ENCODE measurements at places on chromosomes 6 and 20. TPM values are rescaled to one million over a fixed set of nuclear protein-coding genes. Genes with fewer than 3 reads are reported as not detected.

- no peak for DNase-seq
These were observed 61.2 kb upstream of the SIRPG start for GRCh38 chr20:1718604-1719384.

DNA sequence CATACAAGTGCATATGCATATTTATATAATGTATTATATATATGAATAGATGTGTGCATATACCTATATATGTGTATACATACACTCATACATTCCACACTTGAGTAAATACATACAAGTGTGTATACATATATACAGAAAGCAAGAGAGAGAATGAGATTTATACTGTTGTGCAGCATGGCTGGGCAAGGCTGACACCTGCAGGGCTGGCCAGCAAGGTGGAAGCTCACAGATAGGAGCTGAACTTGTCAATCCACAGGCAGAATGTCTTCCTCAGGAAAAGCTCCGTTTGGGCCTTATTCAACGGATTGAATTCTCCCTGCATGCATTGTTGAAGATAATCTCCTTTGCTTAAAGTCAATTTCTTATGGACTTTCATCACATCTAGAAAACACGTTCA is 256.7 kb downstream of the ZNF217 start:
- no peak for DNase-seq

- no peak for DNase-seq
These were observed 934.4 kb downstream of the KIF16B start for GRCh38 chr20:15638816-15639215.

DNA sequence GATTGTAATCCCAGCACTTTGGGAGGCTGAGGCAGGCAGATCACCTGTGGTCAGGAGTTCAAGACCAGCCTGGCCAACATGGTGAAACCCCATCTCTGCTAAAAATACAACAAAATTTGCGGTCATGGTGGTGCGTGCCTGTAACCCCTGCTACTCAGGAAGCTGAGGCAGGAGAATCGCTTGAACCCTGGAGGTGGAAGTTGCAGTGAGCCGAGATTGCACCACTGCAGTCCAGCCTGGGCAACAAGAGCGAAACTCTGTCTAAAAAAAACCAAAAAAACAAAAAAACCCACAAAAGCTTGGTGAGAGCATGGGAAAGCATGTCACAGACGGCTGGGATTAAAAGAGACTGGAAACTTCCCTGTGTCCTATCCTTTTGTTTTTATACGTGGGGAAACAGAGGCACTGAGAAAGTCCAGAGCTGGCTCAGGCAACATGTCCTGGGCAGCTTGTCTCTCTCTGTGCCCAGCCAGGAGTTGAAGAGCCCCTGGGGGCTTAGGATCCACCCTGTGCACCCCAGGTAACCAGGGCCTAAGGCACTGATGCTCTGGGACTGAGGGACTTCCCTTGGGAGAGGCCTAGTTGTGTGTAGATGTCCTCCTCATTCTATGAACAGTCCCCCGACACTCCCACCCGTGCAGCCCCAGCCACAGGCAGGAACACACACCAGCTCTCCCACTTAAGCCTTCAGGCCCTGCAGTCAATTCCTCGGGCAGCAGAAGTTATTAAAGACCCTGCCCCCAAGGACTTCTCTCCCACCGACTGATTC is 16.0 kb downstream of the CD40 start:
- DNase-seq, result no peak

- no peak for DNase-seq
These were observed 38.0 kb downstream of the RCAN2 start for GRCh38 chr6:46453216-46453615.

DNA sequence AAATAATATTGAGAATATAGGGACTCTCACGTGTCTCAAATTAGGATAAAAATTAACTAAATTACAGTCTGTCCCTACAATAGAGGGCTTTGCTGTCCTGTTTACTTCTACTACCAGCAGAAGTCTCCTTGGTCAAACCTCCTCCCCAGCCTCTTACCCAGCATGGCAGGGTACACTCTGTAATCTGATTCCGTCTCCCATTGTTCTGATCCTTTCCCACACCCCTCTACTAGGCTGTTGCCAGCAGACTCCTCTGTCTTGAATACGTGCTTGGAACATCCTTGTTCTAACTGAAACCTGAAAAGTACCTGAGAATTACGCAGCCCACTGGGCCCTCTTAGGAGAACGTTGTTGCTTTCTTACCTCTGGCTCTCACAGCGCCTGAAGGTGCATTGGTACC is 112.2 kb upstream of the PREP start:
- DNase-seq, result no peak

DNA sequence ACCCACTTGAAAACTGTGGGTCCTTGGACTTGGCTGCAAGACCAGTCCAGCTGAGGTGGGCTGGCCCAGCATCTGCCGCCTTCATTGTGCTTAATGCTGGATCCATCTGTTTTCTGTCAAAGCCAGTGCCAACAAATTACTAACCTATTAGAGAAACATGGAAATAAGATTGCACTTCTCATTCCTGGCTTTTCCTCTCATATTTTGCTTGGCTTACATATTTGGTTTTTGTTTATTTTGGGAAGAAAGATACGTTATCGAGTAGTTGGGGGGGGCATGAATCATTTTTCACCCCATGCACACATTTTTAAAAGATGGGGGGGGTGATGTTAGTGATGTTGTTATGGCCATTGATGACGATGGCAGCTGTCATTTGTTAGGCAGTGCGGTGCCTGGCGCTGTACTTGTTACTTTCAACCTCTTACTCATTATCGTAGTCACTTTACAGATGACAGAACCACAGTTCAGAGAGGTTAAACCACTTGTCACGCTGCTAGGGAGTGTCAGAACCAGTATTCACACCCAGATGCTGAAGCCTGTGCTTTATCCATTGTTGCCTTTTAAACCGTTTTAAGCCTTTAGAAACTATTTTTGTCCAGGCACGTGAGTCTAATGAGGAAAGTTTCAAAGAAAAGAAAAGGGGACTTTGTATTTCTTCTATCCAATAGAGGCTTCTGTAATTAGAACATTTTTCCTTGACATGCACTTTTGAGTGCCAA is 180.0 kb downstream of the TMEM242 start:
- DNase-seq, result no peak

GRCh38 chr6:166476634-166477215 is 94.0 kb upstream of the MPC1 start:
- DNase-seq, result no peak

DNA sequence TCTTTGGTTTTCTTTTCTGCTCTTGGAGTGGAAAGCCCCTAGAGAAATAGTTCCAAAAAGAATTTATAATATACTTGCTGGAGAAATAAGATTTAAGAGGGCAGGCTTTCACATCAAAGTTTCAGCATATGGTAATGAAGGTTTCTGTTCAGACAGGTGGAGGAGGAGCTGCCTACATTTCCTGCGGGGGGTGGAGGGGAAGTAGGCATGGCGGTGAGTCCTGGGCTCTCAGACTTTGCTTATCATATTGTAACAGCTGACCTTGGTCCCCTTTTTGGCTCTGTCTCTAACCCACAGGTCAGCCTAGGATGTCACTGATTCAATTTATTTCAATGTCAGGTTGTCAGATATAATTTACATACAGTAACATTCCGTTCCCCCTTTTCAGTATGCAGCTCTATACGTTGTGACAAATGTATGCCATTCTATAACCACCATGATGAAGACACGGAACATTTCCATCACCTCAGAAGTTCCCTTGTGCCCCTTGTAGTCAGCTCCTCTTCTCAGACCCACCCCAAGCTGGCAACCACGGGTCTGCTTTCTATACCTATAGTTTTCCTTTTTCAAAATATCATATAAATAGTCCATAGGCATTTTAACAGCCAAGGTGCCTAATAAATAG is 77.6 kb upstream of the GGTLC1 start:
- no peak for DNase-seq

Gene PTCHD4
- total RNA-seq, result not detected

Gene KCNK16
- not detected for total RNA-seq

Gene GJA10
- total RNA-seq, result not detected

Gene EYA2
- total RNA-seq, result 0.71 TPM

DNA sequence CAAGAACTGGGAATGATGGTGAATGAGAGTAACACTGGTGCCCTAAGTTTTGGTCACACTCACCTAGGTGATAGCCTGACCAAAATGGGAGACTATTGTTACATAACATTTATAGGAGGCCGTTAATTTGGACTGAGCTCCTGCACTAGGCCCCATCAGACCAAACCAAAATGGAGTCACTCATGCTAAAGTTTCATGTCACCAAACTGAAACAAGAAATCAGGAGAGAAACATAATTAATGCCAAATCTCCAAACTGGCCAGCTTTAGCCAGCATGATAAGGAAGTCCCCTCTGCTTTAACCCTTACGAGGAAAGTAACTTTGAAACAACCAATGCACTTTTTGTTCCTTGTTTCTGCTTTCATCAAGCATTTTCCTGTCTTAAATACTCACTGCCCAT is 110.9 kb upstream of the SLC22A16 start:
- DNase-seq, result no peak

- DNase-seq, result no peak
These were observed 71.8 kb upstream of the SIRPA start for GRCh38 chr20:1823450-1823844.

Gene TBX18
- not detected for total RNA-seq

DNA sequence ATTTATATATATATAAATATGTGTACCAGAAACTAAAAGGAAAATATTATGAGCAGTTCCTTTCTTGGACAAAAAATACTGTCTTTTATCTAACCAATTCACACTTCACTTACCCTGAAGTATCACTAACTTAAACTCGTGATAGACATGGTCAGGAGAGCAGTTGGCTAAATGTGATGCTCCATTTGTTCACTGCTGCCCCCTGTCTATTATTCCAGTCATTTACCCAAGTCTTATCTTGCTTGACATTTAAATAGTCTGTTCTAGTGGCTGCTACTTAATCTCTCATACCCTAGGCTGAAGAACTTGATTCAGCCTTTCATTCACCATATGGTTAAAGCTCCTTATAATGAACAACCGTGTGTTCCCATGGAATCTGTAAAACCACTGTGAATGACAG is 789.6 kb upstream of the EYS start:
- no peak for DNase-seq

- no peak for DNase-seq
These were observed 117.0 kb upstream of the UST start for GRCh38 chr6:148629592-148630465.

Gene MYO6
- total RNA-seq, result 0.42 TPM

Measured in activated B cell treated with CpG ODN at 0.5 μM for 24 hours (primary cell).